ENCODE measurements at places on chromosomes 2 and 18.

- DNase-seq = no peak
Measured at GRCh38 chr2:216348756-216349308, 23.5 kb downstream of the MARCHF4 start.

GRCh38 chr2:173986805-173987204 is 21.6 kb upstream of the SP3 start:
- no peak for DNase-seq

GRCh38 chr2:80573950-80574349 is 269.4 kb upstream of the LRRTM1 start:
- no peak for DNase-seq

DNA sequence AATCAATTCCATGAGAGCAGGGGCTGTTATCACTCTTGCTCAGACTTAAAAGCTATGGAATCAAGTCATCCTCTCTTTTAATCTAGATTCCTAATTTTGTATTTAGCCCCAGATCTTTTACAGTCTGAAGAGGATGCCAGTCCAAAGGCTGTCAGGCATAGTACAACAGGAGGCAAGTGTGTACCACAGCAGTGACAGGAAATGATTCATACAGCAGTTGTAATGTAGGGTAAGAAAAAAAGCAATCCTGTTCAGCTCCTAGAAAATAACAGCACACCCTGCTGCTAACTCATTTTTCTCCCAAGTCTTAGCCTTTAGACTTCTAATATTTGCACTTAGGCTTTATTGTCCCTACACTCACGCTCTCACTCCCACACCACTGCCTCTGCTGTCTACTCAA is 127.8 kb upstream of the SYT4 start:
- no peak for DNase-seq

DNA sequence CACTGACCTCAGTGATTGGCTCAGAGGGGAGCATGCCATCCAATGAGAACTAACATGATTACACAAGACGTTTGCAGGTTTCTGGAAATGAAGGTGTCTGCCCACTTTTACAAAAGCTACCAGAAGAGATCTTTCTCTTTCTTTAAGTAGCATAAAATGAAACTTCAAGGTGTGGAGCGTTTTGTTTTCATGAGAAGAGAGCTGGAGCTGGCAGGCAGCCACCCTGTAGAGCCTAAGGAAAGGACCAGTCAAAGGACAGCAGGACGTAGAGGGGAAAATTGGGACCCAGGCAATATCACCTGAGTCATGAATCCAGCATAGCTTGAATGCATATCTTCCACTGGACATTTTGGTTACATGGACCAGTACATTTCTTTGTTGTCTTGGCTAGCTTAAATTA is 331.0 kb downstream of the EPHA4 start:
- DNase-seq = no peak
